ENCODE measurements at places on chromosomes 5 and 9.

- DNase-seq = no peak
These were observed 23.2 kb upstream of the TBC1D9B start for GRCh38 chr5:179930788-179931473.

DNA sequence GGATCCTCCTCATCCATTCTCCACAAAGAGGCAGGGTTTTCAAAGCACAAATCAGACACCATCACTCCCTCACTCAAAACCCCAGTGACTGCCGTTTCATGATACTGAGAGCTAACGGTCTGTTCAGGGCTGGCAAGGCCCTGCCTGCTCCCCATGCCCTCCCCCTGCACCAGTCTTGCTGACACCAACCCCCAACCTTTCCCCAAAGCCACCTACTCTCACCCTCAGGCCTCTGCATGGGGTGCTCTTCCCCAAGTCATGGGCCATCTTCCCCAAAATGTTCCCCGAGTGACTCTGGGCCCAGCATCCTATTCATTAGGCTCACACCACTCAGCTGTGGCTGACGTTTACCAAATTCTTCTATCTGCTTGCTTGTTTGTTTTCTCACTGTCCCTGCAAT is 21.7 kb upstream of the OLFM1 start:
- DNase-seq = no peak

DNA sequence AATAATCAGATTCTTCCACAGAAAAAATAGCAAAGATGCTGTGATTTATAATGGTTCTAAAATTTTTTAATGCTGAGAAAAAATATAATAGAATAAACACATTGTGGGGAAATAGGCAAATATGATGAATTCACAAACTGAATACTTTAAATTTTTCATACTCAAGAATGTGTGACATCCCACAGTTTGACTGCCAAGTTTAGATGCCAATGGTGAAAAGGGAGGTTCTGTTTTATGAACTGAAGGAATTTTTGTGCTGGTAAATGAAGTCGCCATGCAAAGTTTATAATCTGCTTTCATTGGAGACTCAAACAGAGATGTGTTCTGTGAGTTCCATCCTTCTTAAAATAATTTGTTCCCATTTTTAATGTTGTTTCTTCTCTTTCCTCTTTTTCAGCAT is 367.5 kb upstream of the ADAMTS16 start:
- no peak for DNase-seq

DNA sequence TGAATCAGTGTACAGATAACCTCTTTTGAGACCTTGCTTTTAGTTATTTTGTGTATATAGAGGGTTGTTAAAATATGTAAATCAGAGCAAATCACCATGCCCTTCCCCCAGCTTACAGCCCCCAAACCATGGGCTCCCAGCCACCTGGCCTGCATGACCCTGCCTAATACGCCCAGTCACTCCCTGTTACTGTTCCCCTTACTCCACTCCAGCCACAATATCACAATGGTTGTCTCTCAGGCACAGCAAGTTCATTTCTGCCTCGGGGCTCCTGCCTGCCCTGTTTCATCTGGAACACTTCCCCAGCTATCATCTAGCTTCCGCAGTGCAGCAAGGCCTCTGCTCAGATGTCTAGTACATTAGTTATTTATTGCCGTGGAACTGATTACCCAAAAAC is 5.0 kb upstream of the CARD19 start:
- DNase-seq = no peak

DNA sequence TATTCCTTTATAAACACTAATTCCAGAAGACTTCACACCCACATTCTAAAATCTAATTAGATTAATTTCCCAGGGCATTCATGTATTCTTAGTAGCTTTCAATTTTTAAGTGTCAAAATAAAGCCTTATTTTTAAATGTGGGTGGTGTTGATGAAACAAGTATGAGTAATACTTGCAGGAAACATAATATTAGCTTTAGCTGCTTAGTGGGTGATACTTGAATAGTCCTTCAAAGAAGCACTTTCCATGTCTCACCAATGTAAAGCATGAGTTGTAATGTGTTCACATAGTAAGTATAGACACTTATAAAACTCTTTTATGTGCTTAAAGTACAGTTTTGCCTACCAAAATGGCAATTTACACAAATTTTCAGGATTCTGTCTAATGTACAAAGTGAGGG is 6.9 kb downstream of the FNBP1 start:
- DNase-seq = no peak
